Trophoblast cell (in vitro differentiated cells and primary cell): ENCODE measurements at places on chromosomes 1 and 21.

DNA sequence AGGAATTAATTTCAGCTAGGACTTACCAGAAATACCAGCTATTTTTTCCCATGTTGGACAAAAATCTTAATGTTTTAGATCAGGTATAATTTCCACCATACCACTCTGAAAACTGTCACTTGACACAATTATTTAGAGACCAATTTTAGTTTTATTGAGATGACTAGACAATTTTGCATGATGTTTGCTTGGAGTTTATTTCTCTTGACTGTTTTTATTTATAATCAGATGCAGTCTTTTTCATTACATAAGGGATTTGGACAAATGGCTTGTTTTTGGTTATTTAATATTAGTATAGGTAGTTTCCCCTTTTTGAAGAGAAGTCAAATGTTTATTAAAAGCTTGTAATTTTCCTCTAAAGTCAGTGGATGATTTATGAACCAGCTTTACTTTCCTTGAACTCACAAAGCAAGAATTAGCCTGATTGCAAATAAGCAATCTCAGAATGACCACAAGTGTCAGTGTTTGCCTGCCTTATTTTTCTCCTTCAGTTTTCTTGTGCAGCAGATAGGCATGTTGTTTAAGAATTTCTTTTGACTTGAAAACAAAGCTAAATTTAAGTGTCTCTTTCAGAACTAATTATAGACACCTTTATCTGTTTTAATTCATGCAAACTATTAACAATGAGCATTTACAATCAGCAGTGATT lies 3.8 kb upstream of the B3GALT2 start:
- DNase-seq, result no peak

- DNase-seq, result no peak
Measured at GRCh38 chr1:152179566-152179965, 20.5 kb upstream of the RPTN start.

DNA sequence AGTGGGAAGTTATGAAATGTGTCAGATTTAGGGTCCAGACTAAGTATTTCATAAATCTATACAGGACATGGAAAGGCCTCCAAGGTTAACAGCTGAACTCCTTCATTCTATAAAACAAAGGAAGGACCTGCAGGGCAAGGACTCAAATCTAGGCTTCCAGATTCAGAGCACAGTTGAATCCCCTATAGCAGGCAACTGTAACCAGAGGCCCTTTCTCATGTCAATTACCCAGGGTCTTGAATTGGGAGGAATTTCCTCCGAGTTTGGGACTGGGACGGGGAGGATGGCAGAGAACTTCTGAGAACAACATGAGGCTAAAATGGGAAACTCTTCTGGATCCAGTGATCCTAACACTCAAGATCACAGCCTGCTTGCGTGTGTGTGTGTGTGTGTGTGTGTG lies 112.9 kb upstream of the BEND5 start:
- DNase-seq, result no peak

- no peak for DNase-seq
Measured at GRCh38 chr1:109373126-109373525, 24.6 kb downstream of the SORT1 start.

GRCh38 chr1:55369474-55369873 lies 154.3 kb upstream of the USP24 start:
- no peak for DNase-seq

GRCh38 chr1:152018537-152018936 lies 18.3 kb downstream of the S100A11 start:
- no peak for DNase-seq

GRCh38 chr1:116472431-116472961 lies 98.3 kb downstream of the CD58 start:
- DNase-seq, result no peak

GRCh38 chr1:108955881-108956280 lies 7.4 kb downstream of the CLCC1 start:
- DNase-seq, result no peak

DNA sequence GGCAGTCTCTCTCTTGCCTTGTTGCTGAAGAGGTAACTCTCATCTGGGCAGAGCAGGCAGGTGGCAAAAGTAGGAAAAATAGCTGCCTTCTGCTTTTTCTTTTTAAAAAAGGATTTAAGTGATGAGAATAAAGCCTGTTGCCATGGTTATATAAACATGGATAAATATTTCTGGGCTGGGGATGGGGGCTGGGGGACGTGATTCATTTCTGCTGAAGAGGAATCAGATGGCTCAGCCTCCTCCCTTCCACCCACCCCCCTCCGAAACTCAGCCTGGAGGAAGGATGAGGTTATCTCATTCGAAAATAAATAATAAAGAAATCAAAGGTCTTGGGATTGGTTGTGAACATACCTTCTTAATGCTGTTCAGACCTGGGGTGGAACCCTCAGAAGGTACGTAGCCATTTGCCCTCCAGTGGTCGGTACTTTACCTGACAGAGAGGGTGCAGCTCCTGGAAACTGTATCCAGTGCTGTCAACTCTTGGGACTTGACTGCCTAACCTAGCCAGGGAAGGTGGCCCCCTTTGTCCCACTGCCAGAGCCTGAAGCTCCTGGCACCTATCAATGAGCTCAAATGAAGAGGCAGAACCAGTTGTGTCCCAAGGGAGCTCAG lies 3.8 kb upstream of the INKA2 start:
- DNase-seq, result peak; percentile 46

DNA sequence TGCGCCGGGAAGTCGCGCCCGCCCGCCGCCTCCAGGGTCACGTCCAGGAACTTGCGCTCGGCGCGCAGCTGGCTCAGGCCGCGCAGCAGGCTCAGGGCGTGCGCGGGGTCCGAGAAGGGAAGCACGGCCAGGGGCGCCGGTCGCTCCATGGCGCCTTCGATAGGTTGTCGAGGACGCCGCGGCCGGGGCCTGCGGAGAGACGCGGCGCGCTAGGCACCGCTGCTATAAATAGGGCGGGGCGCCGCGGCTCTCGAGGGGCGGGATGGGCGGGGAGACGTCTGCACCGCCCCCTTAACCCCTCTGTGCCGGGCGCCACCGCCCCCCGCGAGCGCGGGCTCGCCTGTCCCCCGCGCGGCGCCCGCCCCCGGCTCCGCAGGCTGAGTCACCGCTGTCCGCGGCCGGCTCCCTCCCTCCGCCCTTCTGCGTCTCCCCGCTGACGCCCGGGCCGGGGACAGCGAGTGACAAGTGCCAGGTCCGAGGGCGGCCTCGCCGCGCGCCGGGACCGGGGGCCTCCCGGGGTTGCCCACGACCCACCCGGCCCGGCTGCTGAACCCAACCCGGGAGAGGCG lies at the start of gene KLHL21:
Gene KLHL21 (minus strand): TSS at position 201 of the 569 bp plus-strand sequence. CDS start 52 bp downstream, at position 149.
- DNase-seq, result peak; percentile 88
